ENCODE measurements at places on chromosomes 5 and 9.
A peak's percentile ranks its signal among the peaks of the same experiment; 100 is the strongest.

GRCh38 chr5:93583768-93584595 lies 960 bp downstream of the NR2F1 start:
- peak overlapping the region; percentile 68 for H3K27ac ChIP-seq
- peaks cover 2% of the 10 kb centered on the region for H3K4me1 ChIP-seq
- H3K36me3 ChIP-seq, result no peaks in the 10 kb centered on the region
- DNase-seq, result peak; percentile 32

GRCh38 chr5:116696366-116696765 lies 121.7 kb upstream of the SEMA6A start:
- H3K36me3 ChIP-seq, result no peaks in the 10 kb centered on the region
- H3K4me3 ChIP-seq, result no peak overlapping the region
- DNase-seq, result no peak
- H3K27me3 ChIP-seq, result no peaks in the 10 kb centered on the region
- no peak overlapping the region for H3K27ac ChIP-seq

- H3K36me3 ChIP-seq, result no peaks in the 10 kb centered on the region
- H3K4me3 ChIP-seq, result no peak overlapping the region
- H3K4me1 ChIP-seq, result no peaks in the 10 kb centered on the region
Observed at GRCh38 chr5:66436721-66437120, 159.5 kb upstream of the MAST4 start.

DNA sequence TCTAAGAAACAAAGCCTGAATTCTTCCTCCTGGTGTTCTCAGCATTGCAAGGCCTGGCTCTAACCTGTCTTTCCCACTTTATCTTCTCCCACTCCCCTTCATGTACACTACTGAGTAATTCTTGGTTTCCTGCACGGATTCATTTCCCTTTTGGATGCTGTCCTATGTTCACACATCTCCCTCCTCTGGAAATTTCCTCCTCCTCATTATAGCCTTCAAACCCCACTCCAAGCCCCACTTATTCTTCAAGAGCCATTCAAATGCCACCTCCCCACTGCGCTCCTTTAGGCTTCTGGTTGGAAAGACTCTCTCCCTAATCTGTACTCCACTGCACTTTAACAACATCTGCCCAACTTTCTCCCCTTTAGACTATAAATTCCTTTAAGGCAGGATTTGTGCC lies 28.2 kb upstream of the C5orf63 start:
- no peak overlapping the region for H3K4me3 ChIP-seq
- DNase-seq, result no peak
- no peaks in the 10 kb centered on the region for H3K36me3 ChIP-seq

DNA sequence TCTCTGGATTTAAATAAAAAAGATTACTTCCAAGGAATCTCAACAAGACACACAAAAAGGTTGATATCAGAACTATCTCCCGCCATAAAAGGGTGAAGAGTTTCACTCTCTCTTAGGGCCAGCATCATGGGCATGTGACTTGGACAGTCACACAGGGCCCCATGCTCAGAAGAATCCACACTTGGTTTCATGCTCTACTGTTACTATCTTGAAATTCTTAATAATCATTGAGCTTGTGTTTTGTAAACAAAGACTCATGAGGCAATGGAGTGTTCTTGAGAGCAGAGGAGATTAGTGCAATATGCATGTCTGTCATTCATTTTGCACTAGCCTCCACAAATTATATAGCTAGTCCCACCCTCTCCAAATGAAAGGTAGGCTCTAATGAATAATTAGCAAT lies 58.4 kb downstream of the HMHB1 start:
- peaks cover 11% of the 10 kb centered on the region for H3K4me1 ChIP-seq
- DNase-seq, result no peak
- no peak overlapping the region for H3K4me3 ChIP-seq
- H3K27me3 ChIP-seq, result no peaks in the 10 kb centered on the region
- H3K27ac ChIP-seq, result no peak overlapping the region

- H3K27me3 ChIP-seq, result peaks cover 3% of the 10 kb centered on the region
- H3K27ac ChIP-seq, result no peak overlapping the region
- DNase-seq, result no peak
- H3K36me3 ChIP-seq, result no peaks in the 10 kb centered on the region
- peaks cover 2% of the 10 kb centered on the region for H3K4me1 ChIP-seq
- no peak overlapping the region for H3K4me3 ChIP-seq
Observed at GRCh38 chr9:97924386-97924785, 2.1 kb upstream of the TRMO start.

Measured in kidney (tissue), 22 donors.